ENCODE measurements at places on chromosomes 16 and 17.

DNA sequence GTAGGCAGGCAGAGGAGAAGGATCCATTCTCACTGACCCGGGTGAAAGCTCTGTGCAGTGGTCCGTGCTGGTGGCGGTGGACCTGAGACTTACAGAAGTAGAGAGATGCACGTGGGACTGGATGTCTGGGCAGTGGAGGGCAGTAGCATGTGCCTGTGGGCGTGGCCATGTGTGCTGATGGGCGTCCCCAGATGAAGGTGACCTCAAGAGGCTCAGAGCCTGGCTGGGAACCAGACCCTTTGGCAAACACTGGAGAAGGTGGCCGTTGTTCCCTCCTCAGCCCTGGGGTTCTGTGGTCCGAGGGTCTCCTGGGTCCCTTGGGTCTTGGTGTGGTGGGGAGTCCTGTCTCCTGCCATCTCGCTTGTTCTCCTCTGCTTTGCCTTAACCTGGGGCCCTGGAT, 15.6 kb downstream of the WSCD1 start:
- DNase-seq, result no peak

GRCh38 chr17:9576521-9577372, at the start of gene CFAP52:
TSS of gene CFAP52 (plus strand) at chr17:9576642. CDS start at chr17:9576696, 54 bp downstream.
- DNase-seq, result peak; percentile 75

DNA sequence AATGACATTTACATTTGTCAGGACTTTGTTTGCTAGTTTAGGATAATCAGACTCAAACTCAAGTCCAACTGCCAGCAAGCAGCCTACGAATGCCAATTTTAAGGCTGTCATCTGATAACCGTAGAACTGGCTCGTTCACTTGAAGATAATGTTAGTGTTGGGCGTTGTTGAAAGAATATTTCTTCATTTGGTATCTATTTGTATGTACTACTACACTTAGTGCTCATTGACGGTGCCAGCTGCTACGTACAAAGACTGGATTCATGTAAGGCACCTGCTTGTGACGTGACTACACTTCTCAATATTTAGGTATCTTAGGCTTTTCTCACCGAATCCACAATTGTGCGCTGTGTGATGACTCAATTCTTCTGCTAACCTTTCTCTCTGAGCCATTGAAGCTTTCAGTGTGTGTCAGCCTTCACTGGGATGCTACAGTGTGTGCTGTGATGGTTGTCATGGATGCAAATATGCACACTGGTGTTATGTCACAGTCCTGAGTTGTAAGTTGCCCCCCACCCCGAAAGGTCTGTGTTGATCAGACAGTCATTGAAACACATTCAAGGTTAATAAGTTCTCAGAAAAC, 5.7 kb downstream of the ATP2C2 start:
- DNase-seq, result no peak

- no peak for DNase-seq
Measured at GRCh38 chr17:29581583-29582253, 7.7 kb downstream of the GIT1 start.

- no peak for DNase-seq
Measured at GRCh38 chr16:6377956-6378355, 954.7 kb upstream of the RBFOX1 start.

- DNase-seq, result no peak
Measured at GRCh38 chr17:69874175-69874670, 200.8 kb upstream of the KCNJ16 start.

DNA sequence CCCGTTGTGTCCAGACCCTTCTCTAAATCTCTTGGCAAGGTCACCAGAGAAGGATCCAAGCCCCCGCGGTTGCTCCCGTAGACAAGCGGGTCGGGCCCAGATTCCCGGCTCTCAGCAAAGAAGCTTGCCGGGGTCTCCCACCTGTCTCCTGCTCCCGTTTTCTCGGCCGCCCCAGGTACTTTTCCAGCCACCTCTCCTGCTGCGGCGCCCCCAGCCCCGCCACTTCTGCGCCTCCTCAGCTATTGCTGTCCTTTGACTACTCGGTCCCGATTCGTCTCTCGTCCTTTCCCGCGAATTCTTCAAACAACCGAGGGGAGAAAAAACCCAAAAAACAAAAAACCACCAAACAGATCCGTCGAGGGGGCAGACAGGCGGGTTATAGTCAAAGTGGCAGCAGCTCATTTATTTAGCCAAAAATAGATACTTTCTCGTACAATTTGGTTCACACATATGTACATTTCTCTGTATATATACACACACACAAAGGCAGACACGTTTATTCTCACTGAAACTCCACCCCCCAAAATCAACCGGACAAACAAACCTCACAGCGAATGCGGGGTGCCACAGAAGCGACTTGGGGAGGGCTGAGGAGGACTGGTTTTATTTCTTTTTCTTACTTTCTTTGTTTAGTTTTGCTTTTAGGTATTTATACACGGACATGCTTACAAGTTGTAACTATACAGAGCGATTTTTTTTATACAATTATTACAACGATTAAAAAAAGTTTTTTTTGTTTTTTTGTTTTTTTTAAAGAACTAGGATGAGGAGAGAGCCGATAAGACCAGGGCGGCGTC, 3.5 kb downstream of the IRX3 start:
- no peak for DNase-seq

GRCh38 chr16:66904846-66905632, 13.6 kb downstream of the CDH16 start:
- DNase-seq, result no peak

- DNase-seq, result peak; percentile 44
Measured at GRCh38 chr16:74700116-74700437, 585 bp downstream of the MLKL start.

GRCh38 chr17:30824002-30824355, 513 bp downstream of the CRLF3 start:
- no peak for DNase-seq

DNA sequence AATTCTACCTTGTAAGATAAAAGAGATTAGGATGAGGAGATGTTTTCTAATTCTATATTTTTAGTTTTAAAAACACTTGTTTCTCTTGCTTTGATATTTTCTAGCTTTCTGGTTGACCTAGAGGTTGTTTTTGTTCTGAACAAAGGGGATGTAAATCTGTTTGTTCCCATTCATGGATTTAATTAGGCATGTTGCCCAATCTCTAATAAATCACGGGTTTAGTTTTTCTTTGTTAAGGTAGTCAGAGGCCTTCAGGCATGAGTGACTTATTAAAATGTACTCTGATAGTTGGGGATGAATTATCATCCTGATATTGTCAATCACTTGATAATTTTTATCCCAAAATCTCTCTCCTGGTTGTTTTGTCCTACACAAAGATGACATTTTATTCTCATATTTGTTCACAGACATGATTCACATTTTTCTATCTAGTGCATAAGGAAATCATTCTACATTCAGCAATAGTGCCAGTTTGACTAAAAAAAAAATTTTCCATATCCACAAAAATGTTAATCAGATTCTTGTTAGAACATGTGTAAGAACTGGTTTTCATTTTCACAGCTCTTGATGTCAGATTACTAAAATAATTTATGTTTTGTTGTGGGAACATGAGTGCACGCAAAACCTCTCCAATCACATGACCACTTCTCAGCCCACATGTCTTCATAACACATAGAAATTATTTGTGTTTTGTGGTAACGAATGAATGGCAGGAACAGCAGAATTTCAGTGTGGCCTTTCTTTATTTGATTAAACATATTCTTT, 95.7 kb upstream of the AKTIP start:
- DNase-seq, result no peak

DNA sequence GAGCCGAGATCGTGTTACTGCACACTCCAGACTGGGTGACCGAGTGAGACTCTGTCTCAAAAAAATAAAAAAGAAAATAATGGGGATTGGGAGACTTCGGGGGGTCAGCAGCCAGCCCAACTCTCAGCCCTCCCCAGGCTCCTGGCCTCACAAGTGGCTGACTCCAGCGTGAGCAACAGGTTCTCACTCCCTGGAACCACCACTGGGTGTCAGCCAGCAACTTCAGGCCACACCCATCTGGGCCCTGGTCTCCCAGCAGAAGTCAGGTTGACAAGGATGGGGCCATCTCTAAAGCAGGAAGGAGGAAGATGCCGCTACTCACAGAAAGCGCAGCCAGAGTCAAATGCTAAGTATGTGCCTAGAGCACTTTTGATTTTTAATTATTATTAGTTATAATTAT, 139.4 kb downstream of the C16orf78 start:
- no peak for DNase-seq

DNA sequence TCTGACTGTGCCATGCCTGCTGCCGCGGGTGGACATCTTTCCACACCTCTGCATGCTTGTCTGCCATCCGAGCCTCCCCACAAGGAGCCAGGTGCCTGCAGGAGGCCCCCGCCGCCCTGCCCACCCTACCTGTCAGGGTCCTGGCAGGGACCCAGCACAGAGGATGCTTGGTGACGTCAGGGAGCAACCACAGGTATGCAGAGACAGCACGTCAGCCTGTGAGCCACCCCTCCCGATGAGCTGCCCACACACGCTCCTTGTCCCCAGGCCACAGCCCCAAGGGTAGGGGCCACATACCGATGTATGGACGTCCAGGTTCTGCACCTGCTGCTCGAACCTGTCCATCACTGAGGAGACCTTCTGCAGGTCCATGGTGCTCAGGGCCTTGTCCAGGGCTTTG, 10.6 kb downstream of the CHMP1A start:
- no peak for DNase-seq

DNA sequence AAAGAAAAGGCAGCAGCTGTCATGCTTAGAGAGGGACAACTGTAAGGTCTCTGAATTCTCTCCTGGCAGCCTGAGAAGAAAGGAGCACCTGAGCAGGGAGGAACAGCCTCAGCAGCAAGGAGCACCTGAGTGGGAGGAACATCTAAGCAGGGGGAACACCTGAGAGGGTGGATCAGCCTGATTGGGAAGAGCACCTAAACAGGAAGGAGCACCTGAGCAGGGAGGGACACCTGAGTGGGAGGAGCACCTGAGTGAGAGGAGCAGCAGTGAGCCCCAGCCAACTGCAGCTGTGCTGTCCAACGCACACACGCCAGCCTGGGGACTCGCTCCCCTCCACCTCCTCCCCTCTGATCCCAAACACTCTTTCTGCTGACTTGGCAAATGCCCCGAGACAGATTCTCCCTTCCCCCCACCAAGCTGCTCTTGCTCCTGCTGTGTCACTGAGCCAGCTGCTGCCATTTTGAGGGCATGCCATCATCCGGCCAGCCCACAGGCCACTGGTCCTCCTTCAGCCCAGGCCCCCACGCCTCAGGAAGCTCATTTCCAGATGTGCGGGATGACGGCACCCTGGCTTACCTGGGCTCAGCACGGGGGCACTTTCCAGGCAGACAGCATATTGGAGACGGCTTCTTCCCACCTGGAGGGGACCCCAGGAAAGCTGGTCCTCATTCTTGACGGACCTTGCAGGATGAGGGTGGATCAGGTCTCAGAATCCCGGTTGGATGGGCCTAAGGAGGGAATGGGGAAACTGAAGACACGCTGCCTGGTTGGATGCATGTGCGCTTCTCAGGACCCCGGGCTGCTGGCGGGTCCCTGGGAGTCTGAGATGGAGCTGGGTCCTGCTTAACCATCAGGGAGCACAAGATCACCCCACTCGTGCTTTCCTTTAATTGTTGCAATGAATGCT, 57.7 kb upstream of the RBFOX3 start:
- DNase-seq, result no peak

- DNase-seq, result no peak
Measured at GRCh38 chr16:9090101-9090959, 1.1 kb upstream of the HAPSTR1 start.

GRCh38 chr16:24255456-24256371, at the start of gene CACNG3:
TSS of gene CACNG3 (plus strand) at chr16:24256335. CDS start at chr16:24256755, 420 bp downstream.
- DNase-seq, result peak; percentile 1

DNA sequence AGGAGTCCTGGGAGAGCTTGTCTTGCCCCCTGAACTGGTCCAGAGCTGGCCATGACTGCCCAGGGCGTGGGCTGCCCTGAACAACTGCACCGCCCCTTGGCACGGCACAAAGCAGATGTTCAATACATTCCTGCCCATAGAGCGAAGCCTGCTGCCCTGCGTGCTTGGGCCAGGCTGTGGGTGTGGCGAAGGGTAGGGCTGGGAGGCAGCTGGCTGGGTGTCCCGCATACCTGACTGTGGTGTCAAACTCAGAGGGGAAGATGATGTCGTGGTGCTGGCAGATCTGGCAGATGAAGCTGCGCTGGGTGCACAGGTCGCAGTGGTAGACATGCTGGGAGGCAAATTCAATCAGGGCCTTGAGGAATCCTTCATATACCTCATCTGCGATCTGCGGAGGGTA, 124.2 kb upstream of the SMURF2 start:
- no peak for DNase-seq

DNA sequence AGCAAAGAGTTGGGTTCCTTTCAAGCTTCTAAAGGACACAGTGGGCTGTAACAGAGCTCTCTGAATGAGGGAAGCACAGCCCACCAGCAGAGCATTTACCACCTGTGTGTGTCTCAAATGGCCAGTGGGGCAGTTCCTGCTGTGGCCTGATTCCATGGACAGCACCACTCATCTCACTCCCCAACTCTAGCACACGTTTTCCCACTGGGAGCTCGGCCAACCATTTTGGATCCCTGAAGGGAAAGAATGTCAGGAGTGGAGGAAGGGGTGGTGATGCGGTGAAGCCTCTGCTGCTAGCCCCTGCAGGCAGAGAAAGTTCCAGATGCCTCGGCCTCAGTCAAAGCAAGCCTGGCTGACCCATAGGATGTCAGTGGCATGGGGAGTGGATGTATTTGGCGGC, 86.6 kb downstream of the PLXDC1 start:
- DNase-seq, result no peak

GRCh38 chr16:78703936-78704335, 604.5 kb downstream of the WWOX start:
- no peak for DNase-seq

- no peak for DNase-seq
Measured at GRCh38 chr16:87249425-87249824, 67.8 kb downstream of the C16orf95 start.

GRCh38 chr17:51685287-51685909, 425.1 kb downstream of the UTP18 start:
- no peak for DNase-seq

DNA sequence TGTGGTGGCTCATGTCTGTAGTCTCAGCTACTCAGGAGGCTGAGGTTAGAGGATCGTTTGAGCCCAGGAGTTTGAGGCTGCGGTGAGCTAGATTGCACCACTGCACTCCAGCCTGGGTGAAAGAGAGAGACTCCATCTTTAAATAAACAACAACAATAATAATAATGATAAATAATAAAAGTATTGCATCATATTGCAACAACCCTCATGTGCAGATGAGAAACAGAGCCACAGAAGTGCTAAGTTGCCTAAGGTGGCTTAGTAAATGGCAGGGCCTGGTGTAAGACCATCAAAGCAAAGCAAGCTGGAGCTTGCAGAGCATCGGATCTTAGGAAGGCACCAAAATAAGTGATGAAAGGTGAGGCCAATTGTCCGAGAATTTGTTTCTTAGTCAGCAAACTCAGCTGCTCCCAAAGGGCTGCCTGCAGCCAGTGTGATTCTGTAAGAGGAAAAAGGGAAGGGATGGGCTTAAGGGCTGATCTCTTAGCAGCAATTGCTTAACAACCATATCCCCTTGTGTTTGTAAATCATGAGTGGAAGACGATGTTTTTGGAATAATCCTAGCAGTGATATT, 45.3 kb upstream of the HS3ST3A1 start:
- no peak for DNase-seq

DNA sequence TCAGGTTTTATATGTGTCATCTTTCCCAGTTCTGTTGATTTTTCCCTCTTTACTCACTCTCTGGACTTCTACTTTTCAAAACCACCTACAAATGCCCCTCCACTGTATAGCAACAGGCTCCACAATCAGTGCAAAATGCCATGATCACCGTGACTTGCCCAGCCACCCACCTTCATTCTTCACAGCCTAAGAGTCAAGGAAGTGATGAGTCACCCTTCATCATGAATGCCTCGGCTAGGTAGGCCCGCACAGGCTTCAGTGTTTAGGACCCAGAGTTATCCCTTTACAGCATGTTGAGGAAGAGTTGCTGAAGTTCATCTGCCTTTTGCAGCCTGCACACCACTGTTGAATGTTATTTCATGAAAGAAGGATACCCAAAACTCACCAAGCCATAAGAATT, 158.6 kb downstream of the PMP22 start:
- DNase-seq, result no peak

All from stimulated activated naive CD4-positive, alpha-beta T cell (primary cell).